ENCODE measurements at places on chromosomes 4 and X.

DNA sequence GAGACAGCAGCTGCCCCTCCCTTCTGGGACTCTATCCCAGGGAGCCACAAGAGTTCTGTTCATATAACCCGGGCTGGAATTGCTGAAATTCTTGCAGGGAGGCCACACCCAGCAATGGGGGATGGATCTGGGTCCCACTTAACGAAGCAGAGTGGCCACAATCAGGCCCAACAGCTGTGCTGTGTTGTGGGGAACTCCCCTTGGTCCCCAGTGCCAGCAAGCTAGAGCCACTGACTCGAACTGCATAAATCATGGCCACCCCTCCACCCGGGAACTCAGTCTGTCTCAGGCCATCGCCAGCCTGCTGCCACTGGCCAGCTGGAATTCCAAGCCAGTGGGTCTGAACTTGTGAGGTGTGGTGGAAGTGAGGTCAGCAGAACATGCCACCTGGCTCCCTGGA, 111.1 kb downstream of the KLF8 start:
- DNase-seq, result no peak

DNA sequence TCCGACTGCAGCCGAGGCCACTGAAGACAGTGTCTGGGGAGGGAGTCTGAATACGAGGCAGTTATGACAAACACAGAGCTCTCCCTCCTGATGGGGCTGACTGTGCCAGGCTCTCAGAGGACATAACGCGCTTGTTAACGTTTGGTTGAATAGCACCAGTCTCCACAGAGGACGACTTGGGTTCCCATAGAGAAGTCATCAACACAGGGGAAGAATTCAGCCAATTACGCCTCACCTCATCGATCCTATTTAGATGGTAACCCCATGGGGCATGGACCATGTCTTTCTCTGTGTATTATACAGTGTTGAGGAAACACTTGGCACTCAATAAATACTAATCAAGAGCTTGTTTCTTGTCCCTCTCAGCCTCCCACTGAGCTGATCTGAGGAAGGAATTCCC, 642.6 kb upstream of the LCORL start:
- DNase-seq, result no peak

- no peak for DNase-seq
Measured at GRCh38 chr4:36884151-36884550, 360.4 kb upstream of the NWD2 start.

GRCh38 chr4:41693629-41694028, 54.9 kb downstream of the PHOX2B start:
- no peak for DNase-seq

DNA sequence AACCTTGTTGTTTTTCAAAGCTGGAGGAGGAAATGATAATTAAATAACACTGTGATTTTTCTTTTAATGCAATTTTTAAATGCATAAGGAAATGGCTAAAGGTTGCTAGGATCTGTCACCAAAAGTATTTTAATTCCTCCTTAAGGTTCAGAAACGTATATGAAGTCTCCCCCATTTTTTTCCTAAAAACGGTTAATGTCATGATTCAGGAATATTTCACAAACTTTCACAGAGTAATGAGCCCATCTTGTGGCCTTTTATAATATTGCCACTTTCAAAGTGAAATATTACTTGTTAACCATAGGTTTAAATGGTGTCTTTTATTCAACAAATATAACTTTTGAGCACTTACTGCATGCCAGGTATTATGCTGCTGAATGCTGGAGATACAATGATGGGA, 99.5 kb upstream of the USP38 start:
- no peak for DNase-seq

- DNase-seq, result no peak
Measured at GRCh38 chr4:71752383-71753042, 31.4 kb downstream of the GC start.

- DNase-seq, result no peak
Measured at GRCh38 chr4:26576231-26576739, 7.6 kb upstream of the TBC1D19 start.

DNA sequence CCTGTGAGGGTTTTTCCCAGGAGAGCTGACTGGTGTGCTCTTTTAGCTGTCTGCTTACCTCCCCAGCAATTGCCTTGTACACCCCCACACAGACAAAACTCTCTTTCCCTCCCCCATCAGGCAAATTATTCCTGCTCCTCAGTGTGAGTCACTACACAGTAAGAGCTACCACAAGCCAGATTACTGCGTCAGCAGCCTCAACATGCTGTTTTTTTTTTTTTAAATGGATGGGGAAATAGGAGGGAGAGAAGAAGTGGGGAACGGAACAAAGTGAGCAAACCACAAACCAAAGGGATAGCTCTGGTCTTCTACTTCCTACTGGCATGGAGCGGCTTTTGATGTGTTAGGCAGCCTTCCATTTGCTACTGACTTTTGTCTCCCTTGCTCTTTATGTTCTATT, 107.5 kb upstream of the ACSL4 start:
- no peak for DNase-seq

DNA sequence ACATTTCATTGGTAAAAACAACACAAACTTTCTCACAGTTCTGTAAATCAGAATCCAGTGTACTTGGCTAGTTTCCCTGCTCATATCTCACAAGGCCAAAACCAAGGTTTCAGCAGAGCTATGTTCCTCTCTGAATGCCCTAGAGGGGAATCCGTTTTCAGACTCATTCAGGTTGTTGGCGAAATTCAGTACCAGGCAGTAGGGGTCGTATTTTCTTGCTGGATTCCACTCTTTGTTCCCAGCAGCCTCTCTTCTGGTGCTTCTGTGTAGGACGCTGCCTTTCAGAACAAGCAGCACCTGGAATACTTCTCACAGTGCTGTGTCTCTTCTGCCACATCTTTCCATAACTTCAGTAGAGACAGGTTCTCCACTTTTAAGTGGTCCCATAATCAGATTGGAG, 351.9 kb downstream of the PCDH18 start:
- DNase-seq, result no peak

DNA sequence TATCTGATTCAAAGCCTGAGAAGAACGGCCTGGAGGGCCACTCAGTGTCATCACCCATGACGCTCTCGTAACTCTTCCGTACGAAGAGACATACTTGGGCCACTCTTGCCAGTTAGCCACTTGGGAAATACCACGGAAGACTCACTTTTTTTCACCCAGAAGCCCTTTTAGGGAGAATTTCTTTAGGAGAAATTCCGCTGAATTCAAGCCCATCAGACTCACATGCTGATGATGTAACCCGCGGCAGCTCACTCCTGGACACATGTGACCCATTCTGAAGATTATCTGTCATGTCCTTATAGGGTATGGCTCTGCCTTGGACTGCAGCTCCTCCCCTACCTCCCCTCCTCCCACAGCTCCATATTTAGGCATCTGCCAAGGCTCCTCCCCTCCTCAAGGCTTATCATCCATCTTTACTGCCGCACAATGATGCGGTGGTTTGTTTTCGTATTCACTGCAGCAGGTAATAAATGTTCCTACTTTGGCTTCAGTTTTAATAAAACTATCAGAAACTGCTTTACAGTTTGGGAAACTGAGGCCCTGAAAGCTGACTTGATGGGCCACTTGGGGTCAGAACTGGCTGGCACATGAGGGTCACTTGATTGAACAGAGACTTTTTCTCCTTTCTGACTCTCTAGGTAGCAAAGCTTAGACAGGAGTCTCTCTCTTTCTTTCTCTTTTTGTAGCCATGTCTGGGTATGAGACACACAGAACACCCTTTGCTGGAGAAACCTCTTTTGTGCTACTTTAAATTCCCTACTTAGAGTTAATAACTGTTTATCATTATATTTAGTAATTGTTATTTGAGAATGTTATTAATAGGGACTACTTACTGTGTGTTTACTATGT, 42.1 kb downstream of the RHOH start:
- DNase-seq, result no peak

DNA sequence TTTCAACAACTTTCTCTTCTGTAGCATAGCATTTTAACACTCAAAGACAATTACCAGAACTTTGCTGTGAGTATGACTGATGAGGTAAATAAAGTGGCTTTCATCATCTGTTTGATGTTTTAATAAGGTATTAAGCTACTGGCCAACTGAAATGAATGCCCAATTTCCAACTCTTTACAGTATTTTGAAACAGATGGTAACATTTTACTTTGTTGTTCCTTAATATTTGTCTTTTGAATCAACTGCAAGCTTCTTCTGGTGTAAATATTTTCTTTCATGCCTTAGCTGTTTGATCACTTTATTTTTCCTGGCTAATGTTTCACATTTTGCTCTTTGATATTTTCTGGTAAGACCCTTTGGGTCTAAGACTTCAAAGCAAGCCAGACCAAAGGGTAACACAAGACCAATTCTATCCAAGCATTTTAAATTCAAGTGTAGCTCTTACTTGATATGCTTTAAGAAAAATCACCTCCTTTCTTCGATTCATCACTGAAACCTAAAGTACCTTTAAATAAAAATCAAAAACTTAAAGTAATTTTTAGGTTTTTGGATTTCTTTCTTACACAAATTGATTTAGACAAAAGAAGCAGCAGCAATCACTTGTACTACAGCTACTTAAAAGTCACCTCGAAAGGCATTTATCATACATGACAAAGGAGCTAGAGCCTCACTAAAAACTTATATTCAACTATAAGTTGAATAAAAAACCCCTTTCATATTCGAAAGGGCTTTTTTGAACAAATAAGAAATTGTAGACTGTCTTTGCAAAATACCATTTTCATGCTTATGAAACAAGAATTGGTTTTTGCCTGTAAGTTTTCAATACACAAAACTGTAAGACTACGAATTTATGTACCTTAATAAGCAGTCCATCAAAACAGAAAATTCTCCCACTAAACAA, 57.6 kb downstream of the TBCK start:
- DNase-seq, result no peak

DNA sequence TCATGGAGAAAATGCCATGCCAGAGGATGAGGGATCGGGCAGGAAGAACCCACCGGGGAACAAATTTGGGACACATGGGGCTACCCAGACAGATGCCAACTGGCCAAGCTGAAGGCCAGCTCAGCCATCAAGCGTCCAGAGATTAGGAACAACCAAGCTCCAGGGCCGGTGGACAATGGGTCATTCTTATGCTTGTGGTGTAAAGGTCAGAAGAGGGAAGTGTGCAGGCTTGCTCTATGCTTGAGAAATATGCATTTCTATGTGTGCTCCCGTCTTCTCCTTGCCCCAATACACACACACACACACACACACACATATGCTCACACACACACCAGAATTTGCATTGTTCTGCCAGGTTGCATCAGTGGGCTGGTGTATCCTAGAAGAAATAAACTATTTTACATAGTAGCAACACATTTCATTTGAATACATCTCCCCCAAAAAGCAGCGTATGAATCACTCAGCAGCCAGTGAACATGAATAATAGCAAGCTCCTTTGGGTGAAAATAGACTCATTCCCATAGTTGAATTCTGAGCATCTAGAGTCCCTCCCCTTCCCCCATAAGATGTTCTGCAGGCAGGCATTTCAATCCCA, 201.9 kb upstream of the PPARGC1A start:
- DNase-seq, result no peak

DNA sequence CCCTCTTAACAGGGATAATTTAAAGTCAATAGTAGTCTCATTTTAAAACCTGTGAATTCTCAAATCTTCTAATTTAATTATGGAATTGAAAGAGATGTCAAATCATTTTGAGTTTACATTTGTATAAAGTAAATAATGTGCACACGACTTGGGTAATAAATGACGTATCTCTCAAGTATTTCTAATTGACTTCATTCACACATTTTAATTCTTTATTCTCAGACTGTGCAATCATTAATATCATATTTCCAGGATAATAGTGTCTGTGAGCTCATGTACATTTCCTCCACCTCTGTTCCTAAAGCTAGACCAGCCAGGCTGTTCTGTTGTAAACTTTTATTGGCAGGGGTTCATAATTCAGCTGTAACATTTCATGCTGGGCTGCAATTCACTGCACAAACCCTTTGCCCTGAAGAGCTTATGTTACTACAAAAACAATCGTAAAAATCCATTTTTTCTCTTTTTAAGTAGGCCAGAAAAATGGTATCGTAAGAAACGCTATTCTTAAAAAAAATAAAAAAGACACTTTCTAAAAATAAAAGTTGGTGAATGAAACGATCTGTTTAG, 1103.1 kb upstream of the TENM3 start:
- no peak for DNase-seq

- DNase-seq, result no peak
Measured at GRCh38 chr4:77193511-77194102, 36.6 kb downstream of the CCNG2 start.

GRCh38 chr4:24668956-24669355, 84.6 kb upstream of the DHX15 start:
- no peak for DNase-seq

GRCh38 chrX:29229802-29230201, 642.6 kb downstream of the IL1RAPL1 start:
- DNase-seq, result no peak

DNA sequence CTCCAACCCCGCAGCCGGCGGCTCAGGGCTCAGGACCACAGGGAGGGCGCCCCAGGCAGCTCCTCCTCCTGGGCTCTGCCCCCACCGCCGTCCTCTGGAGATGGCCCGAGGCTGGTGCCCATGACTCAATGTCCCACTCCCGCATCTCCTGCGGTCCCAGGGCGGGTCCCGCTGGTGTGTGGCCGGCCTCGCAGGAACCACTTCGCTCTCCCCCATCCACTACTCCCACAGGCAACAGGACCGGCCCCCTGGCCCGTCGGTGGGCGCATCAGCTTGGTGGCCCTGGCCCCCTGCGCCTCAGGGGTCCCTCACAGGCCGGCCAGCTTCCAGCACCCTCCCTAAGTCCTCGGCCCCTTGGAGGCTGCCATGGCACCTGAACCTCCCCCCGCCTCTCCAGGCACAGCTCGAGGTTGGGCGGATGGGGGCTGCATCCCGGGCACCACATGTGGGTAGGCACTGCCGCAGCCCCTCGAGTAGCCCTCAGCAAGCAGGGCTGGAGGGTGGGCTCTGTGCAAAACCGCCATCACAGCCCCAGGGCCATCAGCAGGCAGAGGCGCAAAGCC, 22.8 kb upstream of the SPON2 start:
- no peak for DNase-seq

GRCh38 chr4:10584042-10584441, 100.5 kb downstream of the CLNK start:
- DNase-seq, result no peak

- DNase-seq, result no peak
Measured at GRCh38 chrX:113950081-113950678, 633.7 kb upstream of the HTR2C start.

- no peak for DNase-seq
Measured at GRCh38 chrX:124224528-124224927, 107.9 kb upstream of the TEX13D start.

GRCh38 chr4:150037251-150037856, 40.9 kb upstream of the DCLK2 start:
- DNase-seq, result no peak

DNA sequence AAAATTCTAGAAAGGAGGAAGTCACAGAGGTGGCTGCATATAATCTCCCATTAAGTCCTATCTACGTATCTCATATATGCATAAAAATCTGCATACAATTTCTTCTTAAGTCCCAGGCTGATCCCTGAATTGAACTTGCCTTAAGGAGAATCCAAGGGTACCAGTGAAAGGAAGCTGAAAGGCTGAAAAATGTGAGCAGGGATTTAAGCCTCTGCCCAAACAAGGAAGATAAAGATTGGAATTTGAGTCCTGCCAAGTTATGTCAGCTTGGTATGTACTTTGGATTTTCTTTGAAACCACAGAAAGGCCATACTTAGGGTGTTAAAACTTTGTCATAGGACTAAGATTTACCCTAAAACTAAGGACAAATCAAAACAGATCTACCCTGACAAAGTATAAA, 26.5 kb upstream of the GEMIN8 start:
- no peak for DNase-seq

Measured in DMS153 (cell line).